ENCODE measurements at places on chromosomes 11 and 22. TPM values are rescaled to one million over a fixed set of nuclear protein-coding genes. Genes with fewer than 3 reads are reported as not detected.
A peak's percentile ranks its signal among the peaks of the same experiment; 100 is the strongest.

Gene RELT
- total RNA-seq: 33.5 TPM

GRCh38 chr11:126140201-126140925, 71.1 kb downstream of the RPUSD4 start:
- no peak overlapping the region for H3K27ac ChIP-seq
- peaks cover 8% of the 10 kb centered on the region for H3K27me3 ChIP-seq
- no peak overlapping the region for H3K4me3 ChIP-seq
- no peaks in the 10 kb centered on the region for H3K4me1 ChIP-seq

- H3K27ac ChIP-seq: no peak overlapping the region
- H3K4me3 ChIP-seq: no peak overlapping the region
- H3K36me3 ChIP-seq: peaks cover 28% of the 10 kb centered on the region
- H3K27me3 ChIP-seq: no peaks in the 10 kb centered on the region
Measured at GRCh38 chr11:129950101-129951091, 52.2 kb downstream of the PRDM10 start.

DNA sequence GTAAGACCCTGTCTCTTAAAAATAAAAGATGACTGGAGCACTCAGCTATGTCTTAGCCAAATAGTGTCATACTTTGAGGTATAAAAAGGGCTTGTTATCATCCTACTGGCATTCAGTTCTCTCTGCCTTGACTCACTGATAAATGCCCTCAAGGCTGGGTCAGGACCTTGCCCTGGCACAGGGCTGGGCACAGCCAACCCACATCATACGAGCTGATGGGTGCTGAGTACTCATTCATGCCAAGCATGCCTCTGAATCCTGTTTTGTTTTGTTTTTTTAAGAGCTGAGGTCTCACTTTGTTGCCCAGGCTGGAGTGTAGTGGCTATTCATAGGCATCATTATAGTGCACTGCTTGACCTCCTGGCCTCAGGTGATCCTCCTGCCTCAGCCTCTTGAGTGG, 1.9 kb downstream of the SMTNL1 start:
- H3K36me3 ChIP-seq: peaks cover 4% of the 10 kb centered on the region
- no peak for DNase-seq
- H3K4me3 ChIP-seq: no peak overlapping the region

GRCh38 chr22:28012832-28013460, 93.9 kb upstream of the PITPNB start:
- no peaks in the 10 kb centered on the region for H3K36me3 ChIP-seq
- no peak for DNase-seq
- no peak overlapping the region for H3K4me3 ChIP-seq
- no peak overlapping the region for H3K27ac ChIP-seq
- no peaks in the 10 kb centered on the region for H3K4me1 ChIP-seq

GRCh38 chr11:64226507-64227051, 505 bp downstream of the NUDT22 start:
- H3K27me3 ChIP-seq: no peaks in the 10 kb centered on the region
- peaks cover 22% of the 10 kb centered on the region for H3K4me1 ChIP-seq
- H3K4me3 ChIP-seq: peak overlapping the region; percentile 84
- peak; percentile 59 for DNase-seq
- peak overlapping the region; percentile 62 for H3K27ac ChIP-seq
- peaks cover 14% of the 10 kb centered on the region for H3K36me3 ChIP-seq

GRCh38 chr11:44987506-44987905, 36.8 kb upstream of the TP53I11 start:
- no peaks in the 10 kb centered on the region for H3K27me3 ChIP-seq
- H3K4me1 ChIP-seq: no peaks in the 10 kb centered on the region
- H3K36me3 ChIP-seq: no peaks in the 10 kb centered on the region
- H3K4me3 ChIP-seq: no peak overlapping the region
- no peak overlapping the region for H3K27ac ChIP-seq

GRCh38 chr11:14308114-14308896, 50.7 kb downstream of the RRAS2 start:
- H3K4me3 ChIP-seq: no peak overlapping the region
- H3K27me3 ChIP-seq: no peaks in the 10 kb centered on the region
- no peak for DNase-seq
- peaks cover 11% of the 10 kb centered on the region for H3K4me1 ChIP-seq
- no peak overlapping the region for H3K27ac ChIP-seq

Gene SCN4B
- total RNA-seq: 0.32 TPM

GRCh38 chr11:117005758-117006157, 92.5 kb downstream of the SIK3 start:
- H3K36me3 ChIP-seq: peaks cover 10% of the 10 kb centered on the region
- no peak for DNase-seq
- H3K27ac ChIP-seq: no peak overlapping the region
- no peak overlapping the region for H3K4me3 ChIP-seq

Gene TSPAN18
- total RNA-seq: 1.1 TPM

DNA sequence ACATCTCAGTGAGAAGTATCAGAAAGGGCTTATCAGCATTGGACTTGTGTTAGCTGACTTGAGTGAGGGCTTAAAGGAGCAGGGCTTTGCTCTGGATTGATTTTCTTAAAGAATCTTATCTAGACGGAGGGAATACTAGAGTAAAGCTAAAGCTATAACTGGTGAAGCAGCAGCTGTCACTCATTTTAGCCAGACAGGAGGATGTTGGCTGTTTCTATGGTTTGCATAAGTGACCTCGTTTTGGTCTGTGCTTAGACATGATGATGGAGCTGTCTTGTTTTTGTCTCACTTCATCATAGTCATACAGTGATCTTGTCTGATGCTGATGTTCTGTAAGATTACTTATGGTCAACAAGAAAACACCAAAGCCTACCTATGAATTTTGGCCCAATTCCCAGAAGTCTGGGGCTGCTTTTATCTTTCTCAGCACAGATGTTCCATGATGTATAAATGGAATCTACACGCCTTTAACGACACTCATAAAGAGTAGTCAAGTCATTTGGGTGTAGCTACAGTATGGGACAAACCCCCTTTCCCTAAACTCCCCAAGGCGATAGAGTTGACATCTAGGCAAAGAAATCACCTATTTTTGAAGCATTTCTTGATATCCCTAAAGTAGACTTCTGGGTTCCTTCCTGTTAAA, 77.5 kb upstream of the UCP3 start:
- no peak overlapping the region for H3K27ac ChIP-seq
- H3K4me3 ChIP-seq: no peak overlapping the region
- H3K4me1 ChIP-seq: peaks cover 8% of the 10 kb centered on the region
- no peaks in the 10 kb centered on the region for H3K27me3 ChIP-seq
- H3K36me3 ChIP-seq: peaks cover 47% of the 10 kb centered on the region
- no peak for DNase-seq

Gene CASP1
- 11.6 TPM for total RNA-seq

- H3K4me1 ChIP-seq: no peaks in the 10 kb centered on the region
- no peak overlapping the region for H3K27ac ChIP-seq
- H3K4me3 ChIP-seq: no peak overlapping the region
- no peak for DNase-seq
Measured at GRCh38 chr22:23045461-23045860, 24.9 kb upstream of the GNAZ start.

- no peak for DNase-seq
- no peak overlapping the region for H3K4me3 ChIP-seq
Measured at GRCh38 chr11:17244046-17244445, 32.5 kb upstream of the NUCB2 start.

Gene MRPL48
- total RNA-seq: 63.1 TPM

DNA sequence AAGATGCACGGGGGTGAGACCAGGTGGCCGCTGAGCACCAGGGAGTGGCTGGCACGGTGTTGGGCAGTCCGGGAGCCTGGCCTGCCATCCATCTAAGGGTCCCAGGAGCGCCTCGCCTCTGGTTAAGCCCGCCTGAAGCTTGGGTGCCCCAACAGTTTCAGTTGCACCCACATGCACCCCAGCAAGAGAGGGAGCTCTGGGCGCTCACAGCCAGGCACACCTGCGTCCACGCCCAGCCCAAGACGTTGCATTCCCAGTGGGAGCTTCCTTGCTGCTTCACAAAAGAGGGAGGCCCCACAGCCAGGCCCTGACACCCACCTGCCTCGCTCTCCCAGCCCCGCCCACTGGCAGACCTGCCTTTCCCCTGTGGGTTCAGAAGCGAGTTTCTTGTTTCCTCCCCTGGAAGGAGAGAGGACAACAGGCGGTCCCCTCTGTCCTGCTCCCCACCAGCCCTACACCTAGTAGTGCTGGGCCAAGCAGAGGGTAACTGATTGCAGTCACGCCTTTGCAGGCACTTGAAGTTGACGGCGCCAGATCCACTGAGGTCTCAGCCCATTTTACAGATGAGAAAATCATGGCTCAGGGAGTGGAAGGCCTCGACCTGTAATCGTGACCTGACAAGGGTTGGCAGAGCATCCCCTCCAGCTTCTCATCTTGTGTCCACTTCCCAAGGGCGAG, 35.4 kb downstream of the OSBPL5 start:
- H3K4me3 ChIP-seq: no peak overlapping the region
- H3K27me3 ChIP-seq: no peaks in the 10 kb centered on the region

GRCh38 chr11:1873048-1873812, 18.5 kb downstream of the PRR33 start:
- no peak overlapping the region for H3K4me3 ChIP-seq
- H3K4me1 ChIP-seq: peaks cover 21% of the 10 kb centered on the region
- DNase-seq: no peak
- H3K27ac ChIP-seq: no peak overlapping the region
- H3K36me3 ChIP-seq: peaks cover 15% of the 10 kb centered on the region
- no peaks in the 10 kb centered on the region for H3K27me3 ChIP-seq
